Endothelial cell of umbilical vein (primary cell): ENCODE measurements at places on chromosomes 11 and 22. TPM values are rescaled to one million over a fixed set of nuclear protein-coding genes. Genes with fewer than 3 reads are reported as not detected.

FAM227A gene
- polyA plus RNA-seq, result 0.49 and 0.58 TPM in 2 replicates

MYBPC3 gene
- polyA plus RNA-seq, result not detected in 2 replicates

RIC3 gene
- polyA plus RNA-seq, result not detected in 2 replicates

CALCA gene
- not detected in 2 replicates for polyA plus RNA-seq

DNA sequence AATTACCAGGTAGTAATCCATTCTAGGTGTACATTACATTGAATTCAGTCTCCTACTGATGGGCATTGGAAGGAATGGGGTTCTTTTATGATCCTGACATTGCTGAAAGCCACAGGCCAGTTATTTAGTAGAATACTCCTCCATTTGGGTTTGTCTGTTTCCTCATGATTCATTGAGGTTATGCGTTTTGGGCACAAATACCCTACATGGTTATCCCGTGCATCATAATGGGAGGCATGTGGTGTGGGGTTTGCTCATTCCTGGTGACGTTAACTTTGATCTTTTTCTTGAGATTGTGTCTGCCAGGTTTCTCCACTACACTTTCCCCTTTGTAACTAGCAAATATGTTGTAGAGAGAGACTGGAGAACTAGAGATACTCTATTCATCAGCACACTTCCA lies 5.5 kb downstream of the FOLR3 start:
- no peak for DNase-seq

DNA sequence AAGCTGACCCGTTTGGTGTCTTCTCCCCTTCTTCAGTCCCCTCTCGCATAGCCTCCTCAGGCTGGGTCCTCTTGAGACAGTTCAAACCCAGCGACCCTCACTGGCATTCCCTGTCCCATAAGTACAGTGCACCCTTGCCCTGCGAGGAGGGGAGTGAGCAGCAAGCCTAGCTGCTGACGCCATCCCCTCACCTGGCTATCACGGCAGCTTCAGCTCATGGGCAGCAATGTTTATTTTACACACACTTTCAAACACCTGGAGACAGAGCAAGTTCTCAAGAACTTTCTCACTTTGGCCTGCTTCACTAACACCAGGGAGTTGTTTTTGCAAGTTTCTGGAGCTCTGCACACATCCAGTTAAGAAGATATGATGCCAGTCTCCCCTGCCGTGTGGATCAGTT lies 189.6 kb upstream of the E2F8 start:
- DNase-seq, result no peak

GRCh38 chr11:102117472-102118113 lies 7.3 kb downstream of the YAP1 start:
- DNase-seq, result peak; percentile 43

DNA sequence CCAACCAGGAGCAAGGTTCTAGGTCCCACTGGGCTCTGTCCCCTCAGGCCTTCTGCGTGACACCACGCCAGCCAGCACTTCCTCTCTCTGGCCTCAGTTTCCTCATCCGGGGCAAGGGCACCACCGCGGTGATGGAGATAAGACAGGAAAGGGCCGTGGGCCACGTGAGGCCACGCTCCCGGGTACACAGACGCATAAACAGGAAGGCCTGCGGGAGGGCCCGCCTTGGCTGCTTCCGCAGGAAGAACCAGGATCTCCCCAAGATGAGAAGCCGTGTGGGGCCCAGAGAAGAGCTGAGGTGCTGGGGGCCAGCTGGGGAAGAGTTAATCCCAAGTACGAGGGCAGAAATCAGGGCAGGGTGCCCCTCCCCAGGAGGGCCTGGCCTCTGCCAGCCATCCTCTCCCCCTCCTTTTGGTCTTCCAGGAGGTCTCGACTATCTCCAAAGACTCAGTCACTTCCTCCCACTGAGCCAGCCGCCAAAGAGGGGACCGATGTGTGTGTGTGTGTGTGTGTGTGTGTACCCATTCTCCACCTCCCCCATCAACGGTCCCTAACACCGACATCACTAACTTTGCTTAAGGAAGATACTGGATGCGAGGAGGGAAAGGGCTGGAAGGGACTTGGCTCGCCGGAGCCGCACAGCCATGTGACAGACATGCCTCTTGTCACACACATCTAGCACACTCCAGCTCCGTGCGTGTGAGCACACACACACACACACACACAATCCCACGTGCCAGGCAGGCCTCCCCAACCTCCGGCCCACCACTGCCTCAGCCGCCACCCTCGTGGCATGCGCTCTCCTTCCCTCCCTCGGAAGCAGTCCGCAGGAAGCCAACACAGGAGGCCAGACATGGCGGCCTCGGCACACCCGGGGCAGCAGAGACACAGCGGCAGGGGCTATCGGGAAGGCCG lies 1.4 kb downstream of the MFNG start:
- peak; percentile 88 for DNase-seq

GRCh38 chr22:27578937-27579617 lies 222.5 kb downstream of the MN1 start:
- DNase-seq, result peak; percentile 10

DNA sequence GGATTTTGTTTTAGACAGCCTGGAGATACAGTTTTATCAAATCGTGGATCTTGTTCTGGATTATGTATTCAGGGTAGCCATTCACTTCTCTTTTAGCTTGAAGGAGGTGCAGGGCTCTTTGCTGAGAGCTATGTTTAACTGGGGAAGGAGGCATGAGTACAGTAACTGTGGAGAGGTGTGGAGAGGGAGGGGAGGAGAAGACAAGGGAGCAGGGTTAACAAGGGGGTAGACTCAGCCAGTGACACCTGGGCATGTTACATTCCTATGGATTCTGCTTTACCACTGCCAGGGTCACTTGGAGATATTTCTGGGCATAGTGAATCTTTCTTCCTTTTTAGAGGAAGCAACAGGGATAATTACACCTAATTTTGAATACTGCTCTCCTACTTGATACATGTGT lies 536.0 kb downstream of the TMEM135 start:
- no peak for DNase-seq

DNA sequence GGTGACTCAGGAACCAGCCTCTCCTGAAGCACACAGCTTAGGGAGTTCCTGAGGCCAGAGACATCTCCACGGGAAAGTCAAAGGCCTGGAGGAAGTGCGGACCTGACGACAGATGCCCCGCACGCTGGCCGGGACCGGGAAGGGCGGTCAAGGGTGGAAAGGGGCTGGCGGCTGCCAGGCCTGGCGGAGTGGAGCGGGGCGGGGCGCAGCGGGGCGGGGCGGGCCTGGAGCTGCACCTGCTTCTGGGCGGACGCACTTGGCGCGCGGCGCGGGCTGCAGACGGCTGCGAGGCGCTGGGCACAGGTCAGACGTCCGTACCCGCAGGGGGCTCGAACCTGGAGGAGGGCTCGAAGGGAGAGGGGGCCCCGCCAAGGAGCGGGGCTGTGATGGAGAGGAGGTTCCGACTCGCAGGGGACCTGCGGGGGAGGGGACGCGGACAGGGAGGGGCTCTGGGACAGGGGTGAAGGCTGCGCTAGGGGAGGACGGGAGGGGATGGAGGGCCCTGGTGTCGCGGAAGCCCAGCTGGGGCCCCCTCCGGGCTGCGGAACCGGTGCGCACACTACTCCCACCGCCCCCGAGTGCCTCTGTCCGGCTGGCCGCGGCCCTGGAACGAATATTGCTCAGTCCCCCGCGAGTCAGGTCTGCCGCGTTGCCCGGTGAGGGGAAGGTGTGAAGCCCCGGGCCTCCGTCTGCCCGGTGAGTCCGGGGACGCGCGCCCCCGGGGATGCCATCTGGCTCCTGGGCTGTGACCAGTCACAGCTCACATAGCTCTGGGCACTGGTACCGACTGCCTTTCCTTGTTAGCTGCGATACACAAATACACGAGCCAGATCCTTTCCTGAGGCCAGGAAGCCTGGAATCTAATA lies at the start of gene TMEM45B:
Gene TMEM45B (plus strand): TSS at position 253 of the 866 bp plus-strand sequence. CDS start 36,635 bp downstream, outside the sequence.
- no peak for DNase-seq

DNA sequence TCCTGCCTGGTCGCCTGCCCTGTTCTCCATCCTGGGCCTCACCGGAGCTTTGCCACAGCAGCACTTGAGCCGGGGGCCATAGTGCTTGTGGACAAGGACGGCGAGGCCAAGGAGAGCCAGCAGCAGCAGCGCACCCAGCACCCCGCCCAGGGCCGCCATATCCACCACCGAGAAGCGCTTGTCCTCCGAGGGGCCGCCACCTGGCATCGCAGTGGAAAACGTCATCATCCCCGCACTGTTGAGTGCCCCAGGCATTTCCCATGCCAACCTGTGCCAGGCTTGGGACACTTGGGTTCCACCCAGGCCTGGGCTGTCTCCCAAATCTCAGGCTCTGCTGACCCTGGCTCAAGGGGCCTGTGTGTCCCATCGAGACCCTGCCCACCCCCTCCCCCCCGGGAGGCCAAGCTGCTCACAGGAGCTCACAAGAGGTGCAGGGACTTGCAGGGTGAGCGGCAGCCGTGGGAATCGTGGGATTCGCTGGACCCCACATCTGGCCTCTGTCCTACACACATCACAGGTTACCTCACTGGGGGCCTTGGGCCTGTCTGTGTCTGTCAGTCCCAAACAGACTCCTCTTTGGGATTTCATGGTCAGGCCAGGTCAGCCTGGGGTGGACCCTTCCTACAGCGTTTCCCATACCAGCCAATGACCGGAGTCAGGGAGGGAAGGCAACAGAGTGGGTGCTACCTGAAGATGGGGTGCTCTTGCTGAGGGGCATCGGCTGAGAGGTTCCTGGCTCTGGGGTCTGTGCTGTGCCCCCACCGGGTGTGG lies 2.3 kb upstream of the IRF7 start:
- DNase-seq, result no peak

DNA sequence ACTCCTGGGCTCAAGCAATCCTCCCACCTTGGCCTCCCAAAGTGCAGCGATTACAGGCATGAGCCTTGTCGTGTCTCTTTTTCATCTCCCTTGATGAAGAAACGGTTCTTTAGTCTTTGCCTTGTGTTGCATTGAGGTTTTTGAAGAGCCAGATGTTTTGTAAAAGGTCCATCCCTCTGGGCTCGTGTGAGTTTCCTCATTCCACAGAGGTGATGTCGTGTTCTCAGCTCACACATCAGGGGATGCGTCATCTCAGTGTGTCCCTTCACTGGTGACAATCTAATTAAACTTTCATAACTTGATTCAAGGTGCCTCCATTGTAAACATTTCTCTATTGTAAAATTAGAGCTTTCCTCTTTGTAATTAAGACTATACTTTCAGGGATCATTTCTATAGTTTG lies 29.7 kb upstream of the TEF start:
- DNase-seq, result no peak

DNA sequence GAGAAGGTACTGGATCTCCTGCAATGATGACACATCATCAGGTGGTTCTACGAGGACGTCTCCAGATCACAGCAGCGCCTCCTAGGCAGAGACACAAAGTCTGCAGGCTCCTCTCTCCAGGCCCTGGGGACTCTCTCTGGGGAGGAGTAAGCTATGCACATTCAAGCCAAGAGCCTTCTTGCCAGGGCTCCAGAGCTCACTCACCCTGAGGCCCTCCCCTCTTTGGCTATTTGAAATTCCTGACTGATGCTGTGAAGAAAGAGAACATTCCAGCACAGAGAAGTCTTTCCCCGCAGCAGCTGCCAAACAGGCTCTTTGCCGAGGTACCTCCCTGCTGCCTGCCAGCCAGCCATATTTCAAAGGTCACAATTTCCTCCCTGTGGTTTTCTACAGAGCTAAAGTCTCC lies 204.9 kb downstream of the CSNK2A3 start:
- no peak for DNase-seq

GRCh38 chr11:11036848-11037732 lies 179.2 kb upstream of the ZBED5 start:
- peak; percentile 16 for DNase-seq

DNA sequence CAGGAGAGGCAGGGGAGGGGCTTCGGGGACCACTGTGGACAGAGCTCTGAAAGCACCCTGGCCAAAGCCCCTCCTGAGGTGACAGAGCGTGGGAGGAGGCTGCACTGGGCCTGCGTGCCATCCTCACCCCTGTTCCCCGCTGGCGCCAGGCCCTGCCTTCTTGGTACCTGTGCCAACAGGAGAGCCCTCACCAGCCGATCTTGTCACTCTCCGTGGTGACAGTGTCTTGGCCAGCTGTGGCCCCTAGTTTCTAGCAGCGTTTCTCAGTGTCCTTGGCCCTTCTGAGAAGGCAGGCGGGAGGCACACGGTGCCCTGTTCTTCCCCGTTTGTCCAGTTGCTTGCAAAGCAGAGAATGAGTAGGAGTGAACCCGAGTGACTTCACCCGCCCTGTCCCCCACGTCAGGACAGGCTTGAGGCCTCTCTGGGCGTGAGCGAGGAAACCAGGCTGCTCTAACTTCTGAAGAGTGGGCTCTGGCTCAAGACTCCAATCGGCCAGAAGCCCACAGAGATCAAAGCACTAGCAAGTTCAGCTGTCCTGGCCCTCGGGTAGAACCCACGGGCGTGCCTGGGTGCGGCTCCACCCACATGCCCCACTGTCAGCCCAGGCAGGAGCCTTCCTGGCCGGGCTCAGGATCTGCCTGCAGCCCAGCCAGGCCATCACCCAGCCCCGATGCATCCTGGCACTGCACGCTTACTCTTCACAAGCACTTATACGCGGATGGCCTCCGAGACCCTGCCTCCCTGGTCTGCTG lies 60.2 kb upstream of the EMID1 start:
- no peak for DNase-seq

DNA sequence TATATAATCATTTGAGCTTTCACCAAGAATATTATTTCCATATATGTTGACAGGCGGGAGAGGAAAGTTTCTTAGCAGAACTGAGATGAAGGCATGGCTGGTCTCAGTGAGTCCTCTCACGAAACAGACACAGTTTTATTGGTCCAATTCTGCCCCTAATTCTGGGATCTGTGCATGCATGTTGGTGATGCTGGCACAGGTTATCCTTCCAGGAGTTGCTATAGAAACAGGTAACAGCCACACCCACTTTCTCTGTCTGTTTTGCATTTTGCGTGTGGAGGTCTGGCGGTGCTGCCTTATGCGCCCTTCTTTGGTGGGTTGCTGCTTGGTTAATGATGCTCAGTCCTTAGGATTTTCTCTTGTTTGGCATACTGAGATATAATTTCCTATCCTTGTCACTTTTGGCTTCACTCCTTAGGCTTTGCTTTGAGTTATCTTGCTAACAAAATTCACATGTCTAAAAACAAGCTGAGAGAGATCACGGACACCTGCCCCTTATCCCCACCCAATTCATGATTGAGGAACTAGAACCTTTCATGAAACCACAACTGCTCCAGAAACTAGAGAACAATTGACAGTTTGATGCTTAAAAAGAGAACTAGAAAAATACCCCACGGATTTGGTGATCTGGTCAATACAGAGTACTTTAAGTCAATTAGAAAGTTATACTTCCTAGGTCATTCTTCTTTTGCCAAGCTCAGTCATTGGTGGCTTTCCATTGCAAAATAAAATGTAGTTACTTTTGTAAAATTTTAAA lies 189.3 kb downstream of the FAT3 start:
- no peak for DNase-seq

DNA sequence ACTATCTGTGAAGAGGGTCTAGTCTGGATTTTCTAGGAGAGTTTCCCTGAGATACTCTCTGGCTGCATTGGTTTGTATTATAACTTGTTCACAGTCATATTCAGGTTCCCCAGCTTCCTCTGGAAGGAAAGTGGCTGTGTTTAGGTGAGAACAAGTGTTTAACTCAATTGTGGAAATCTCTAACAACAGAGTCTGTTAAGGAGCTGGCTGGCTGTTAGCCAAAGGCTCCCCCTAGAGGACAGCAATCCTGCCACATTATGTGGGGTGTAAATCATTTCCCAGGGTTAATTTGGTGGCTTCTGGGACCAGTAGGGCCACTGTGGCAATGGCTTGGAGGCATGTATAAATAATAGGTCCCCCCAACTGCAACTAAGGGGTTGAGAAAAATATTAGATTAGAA lies 18.4 kb downstream of the MS4A6E start:
- peak; percentile 54 for DNase-seq

GRCh38 chr11:3627291-3627690 lies 14.5 kb downstream of the ART5 start:
- no peak for DNase-seq

- DNase-seq, result peak; percentile 88
Observed at GRCh38 chr11:76615950-76616349, 54.6 kb downstream of the LRRC32 start.
